ENCODE measurements at places on chromosomes 5 and 9.

DNA sequence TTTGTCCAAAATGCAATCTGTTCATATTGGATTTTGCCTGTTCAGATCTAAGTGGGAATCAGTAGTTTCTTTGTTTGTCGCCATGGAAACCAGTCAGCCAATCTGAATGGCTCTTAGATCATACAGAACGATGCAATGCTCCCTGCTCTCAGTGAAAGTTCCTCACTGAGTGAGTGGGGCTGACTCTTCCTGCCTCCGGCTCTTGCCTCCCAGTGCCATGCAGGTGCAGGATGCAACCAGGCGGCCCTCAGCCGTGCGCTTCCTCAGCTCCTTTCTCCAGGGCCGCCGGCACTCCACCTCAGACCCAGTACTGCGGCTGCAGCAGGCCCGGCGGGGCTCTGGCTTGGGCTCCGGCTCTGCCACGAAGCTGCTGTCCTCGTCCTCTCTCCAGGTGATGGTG lies at the start of gene PTPDC1:
TSS of gene PTPDC1 (plus strand) at position 151 of the 400 bp plus-strand sequence. CDS start at position 218, 67 bp downstream.
- DNase-seq, result no peak

- no peak for DNase-seq
These were observed 1078.3 kb upstream of the SEMA6A start for GRCh38 chr5:117652958-117653280.

- no peak for DNase-seq
These were observed 59.9 kb downstream of the NUDT12 start for GRCh38 chr5:103502662-103503061.

DNA sequence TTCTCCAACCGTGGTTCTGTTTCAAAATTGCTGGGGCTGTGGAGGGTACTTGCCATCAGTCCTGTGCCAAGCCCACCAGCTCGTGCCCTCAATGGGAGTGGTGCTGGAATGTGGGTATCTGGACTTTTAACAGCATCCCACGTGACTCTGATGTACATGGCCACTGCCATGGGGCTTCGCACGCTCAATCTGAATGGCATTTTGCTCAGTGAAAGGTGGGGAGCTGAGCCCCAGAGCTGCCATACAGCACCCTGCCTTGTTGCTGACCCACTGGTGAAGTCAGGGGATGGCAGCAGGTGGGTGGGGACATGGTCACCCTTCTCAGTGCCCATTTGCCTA lies 16.6 kb upstream of the SYNPO start:
- no peak for DNase-seq

GRCh38 chr5:158910782-158911692 lies 188.7 kb downstream of the EBF1 start:
- DNase-seq, result no peak

DNA sequence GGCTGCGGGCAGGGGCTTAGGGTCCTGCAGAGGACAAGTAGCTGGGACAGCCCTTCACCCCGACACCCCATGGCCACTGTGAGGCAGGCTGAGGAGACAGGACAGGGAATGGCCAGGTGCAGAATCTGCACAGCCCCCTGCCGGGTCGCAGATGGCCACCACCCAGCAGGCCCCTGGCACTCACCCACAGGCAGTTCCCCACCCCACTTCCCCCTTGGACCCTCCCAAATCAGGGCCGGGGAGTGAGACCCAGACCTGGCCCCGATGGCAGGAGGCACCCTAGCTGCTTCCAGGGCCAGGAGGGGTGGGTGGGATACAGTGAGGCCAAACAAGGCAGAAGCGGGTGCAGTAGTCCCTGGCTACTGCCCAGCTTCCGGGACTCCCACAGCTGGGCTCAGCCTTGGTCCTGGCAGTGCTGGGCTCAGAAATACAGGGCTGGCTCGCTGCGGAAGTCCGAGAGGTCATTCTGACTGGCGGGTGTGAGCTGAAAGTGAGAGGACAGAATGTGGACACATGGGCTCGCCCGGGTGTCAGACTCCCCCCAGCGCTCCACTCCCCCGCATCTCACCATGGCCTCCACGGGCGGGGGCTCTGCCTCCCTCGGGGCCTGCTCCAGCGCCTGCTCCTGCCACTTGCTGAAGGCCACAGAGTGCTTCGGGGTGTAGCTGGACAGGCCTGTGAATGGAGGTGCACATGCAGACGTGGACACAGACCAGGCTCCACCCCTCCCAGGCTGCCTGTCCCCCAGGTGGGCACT lies 3.4 kb downstream of the SSNA1 start:
- DNase-seq, result no peak

GRCh38 chr5:55063220-55063863 lies 39.1 kb upstream of the GZMA start:
- no peak for DNase-seq

GRCh38 chr5:132814503-132815294 lies 1.6 kb downstream of the SOWAHA start:
- DNase-seq, result no peak

- peak; percentile 45 for DNase-seq
These were observed 24.1 kb downstream of the PHF2 start for GRCh38 chr9:93600504-93600903.

GRCh38 chr5:16957304-16958196 lies 21.5 kb upstream of the MYO10 start:
- DNase-seq, result no peak

DNA sequence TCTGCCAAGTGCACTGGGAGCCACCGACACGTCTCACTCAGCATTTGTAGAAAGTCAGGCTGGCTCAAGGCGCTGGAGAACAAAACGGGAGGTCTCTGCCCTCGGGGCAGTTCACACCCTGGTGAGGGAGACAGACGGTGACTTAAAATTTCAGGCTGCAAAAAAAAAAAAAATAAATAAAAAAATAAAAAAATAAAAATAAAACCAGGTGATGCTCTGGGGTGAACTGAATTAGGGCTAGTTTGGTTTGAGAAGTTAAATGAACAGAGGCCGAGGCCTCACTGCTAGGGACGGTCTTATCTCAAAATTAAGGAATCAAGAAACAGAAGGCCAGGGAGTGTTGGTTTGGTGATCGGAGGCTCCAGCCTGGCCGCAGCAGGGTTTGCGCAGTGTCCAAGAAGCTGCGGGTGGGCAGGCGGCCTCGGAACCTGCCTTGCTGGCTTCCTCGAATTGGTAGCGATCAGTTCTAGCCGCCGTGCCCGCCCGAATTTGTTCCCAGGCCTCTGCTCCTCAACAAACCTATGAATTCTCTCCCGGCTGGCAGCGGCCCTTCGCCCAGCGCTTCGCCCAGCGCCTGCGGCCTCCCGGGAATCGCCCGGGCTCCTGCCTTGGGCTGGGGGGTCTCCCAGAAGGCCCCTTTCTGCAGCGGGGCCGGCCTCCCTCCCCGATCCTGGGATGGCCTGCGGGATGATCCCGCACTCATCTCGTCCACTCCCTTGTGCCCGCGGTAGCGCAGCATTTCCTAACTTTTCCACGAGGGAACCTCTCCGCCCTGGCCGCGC lies 1.5 kb downstream of the NKX2-5 start:
- no peak for DNase-seq

- no peak for DNase-seq
These were observed 463.3 kb upstream of the DMAC1 start for GRCh38 chr9:8262625-8263622.

- DNase-seq, result no peak
These were observed 164.9 kb downstream of the KCTD16 start for GRCh38 chr5:144335561-144335960.

DNA sequence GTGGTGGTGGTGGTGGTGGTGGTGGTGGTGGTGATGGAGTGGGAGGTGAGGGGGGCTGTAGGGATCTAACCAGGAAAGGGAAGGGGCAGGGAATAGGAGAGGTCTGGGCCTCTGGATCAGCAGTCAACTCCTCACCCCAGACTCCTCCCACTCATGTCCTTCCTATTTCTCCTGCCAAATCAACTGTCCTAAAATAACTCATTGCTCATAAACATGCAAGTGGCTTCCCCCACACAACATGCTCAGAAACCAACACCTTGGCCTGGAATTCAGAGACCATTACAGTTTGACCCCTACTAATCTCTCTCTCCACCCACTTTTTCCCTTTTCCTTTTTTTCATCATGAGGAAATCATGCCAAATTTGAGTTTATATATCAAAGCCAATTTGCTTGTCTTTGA lies 8.4 kb upstream of the FSD1L start:
- DNase-seq, result no peak

GRCh38 chr9:98862936-98863335 lies 55.5 kb downstream of the GALNT12 start:
- DNase-seq, result no peak

- DNase-seq, result no peak
These were observed 57.2 kb downstream of the C9orf85 start for GRCh38 chr9:71968541-71969090.

GRCh38 chr9:22452415-22453010 lies 5.9 kb downstream of the DMRTA1 start:
- DNase-seq, result no peak

- DNase-seq, result no peak
These were observed 92.7 kb downstream of the NRG2 start for GRCh38 chr5:139950436-139950835.

DNA sequence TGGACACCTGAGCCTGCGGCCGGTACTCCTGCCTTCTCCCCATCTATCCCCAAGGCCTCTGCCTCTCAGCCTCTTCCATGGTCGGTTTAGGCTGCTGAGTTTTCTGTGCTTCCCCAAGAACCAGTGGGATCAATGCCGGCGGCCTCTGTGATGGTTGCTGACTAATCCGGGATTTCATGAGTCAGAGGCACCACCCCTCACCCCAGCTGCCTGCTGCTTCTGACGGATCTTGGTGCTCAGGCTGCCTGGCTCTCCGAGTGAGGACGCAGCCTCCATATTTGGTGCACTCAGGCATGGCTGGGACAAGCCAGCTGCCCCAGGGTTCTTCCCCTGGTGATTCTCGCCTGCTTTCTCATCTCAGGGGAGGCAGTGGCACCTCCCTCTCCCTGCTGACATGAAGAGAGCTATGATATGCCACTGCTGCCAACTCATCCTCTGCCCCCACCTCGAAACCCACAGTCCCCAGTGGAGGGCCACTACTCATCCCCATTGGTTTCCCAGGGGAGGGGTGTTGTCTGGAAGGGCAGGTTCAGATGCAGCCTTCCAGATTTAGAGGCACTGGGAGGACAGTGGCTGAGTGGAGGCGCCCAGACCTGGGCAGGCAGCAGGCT lies 3.3 kb upstream of the MAN1B1 start:
- DNase-seq, result no peak

GRCh38 chr9:134852906-134853654 lies 27.5 kb upstream of the FCN2 start:
- no peak for DNase-seq

- no peak for DNase-seq
These were observed 865.4 kb upstream of the ACO1 start for GRCh38 chr9:31519011-31519410.

- DNase-seq, result no peak
These were observed 23.7 kb downstream of the PPP3R2 start for GRCh38 chr9:101571114-101571513.

DNA sequence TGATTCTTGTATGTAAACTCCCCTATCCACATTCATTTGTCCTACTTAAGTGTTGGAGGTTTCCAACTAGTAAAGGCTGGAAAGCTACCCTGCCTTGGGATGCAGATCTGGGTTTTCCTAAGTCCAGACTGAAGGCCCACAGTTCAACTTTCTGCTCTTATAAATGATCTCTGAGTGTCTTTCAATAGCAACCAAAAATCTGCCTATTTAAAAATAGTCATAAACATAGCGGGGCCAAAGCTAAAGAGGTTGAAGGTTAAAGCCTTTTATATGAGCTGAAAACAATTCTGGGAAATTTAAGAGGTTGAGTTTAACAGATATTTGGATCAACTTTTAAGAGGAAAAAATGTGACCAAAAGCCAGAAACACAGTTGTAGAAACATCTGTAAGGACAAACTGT lies 87.2 kb downstream of the NTRK2 start:
- DNase-seq, result no peak

- DNase-seq, result no peak
These were observed 9.3 kb upstream of the ADRA1B start for GRCh38 chr5:159906943-159907342.

DNA sequence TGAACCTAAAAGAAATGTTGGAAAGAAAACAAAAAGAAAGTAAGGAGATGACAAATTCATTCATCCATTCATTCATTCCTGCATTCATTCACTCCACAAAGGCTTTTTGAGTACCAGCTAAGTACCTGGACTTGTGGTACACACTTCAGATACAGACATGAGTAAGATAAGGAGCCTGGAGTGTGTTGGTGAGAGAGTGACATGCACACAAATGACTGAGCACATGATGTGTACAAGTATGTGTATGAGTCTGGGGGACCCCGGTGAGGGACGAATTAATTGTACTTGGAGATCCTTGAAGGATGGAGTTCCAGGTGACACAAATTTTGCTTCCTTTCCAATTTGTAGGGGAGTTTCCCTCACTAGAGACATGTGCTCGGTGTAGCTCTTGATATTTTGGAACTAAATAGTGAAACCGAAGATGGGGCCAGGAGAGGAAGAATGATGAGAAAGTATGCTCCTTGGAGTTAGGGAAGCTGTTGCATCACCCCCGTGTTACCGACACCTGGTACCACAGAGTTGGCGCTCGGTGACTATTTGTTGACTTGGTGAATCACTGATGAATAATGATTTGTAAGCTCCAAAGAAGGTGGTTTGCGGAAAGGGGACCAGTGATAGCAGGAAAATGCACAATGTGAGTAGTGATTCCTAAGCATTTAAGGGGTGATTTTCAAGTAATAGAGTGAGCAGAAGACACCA lies 509.8 kb downstream of the CCDC171 start:
- no peak for DNase-seq

- no peak for DNase-seq
These were observed 1206.7 kb downstream of the CDH12 start for GRCh38 chr5:21646469-21646868.

Data from T-helper 1 cell (primary cell).